ENCODE measurements at places on chromosomes 3 and 15.

- DNase-seq, result peak; percentile 11
Observed at GRCh38 chr3:73024836-73025235, 28.2 kb downstream of the PPP4R2 start.

DNA sequence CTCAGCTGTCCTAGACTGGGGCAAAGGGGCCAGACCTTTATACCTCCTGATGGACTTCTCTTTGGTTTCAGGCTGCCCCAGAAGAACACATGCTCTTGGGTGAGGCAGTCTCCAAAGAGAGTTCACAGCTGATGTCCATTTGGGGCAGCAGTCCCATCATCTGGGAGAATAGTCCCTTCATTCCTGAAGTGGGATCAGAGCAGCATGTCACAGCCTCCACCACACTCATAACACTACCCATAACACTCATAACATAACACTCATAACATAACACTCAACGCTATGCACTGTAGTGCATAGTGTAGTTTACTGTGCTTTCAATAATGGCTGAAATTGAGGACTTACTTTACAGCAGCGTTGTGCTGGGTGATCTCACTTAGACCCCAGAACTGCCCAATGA, 36.7 kb upstream of the PLCL2 start:
- DNase-seq, result no peak

- DNase-seq, result no peak
Observed at GRCh38 chr3:80213086-80213485, 445.3 kb upstream of the ROBO1 start.

GRCh38 chr3:65024148-65024547, 336.3 kb upstream of the ADAMTS9 start:
- no peak for DNase-seq

All from kidney tubule cell (primary cell).